T-cell (primary cell): ENCODE measurements at places on chromosomes 16 and 17. TPM values are rescaled to one million over a fixed set of nuclear protein-coding genes. Genes with fewer than 3 reads are reported as not detected.

- DNase-seq, result no peak
These were observed 190.9 kb downstream of the CCDC182 start for GRCh38 chr17:57553991-57554825.

- DNase-seq, result no peak
These were observed 8.5 kb downstream of the KRTAP9-7 start for GRCh38 chr17:41284043-41284442.

- no peak for DNase-seq
These were observed 26.3 kb upstream of the STAC2 start for GRCh38 chr17:39251997-39252396.

DNA sequence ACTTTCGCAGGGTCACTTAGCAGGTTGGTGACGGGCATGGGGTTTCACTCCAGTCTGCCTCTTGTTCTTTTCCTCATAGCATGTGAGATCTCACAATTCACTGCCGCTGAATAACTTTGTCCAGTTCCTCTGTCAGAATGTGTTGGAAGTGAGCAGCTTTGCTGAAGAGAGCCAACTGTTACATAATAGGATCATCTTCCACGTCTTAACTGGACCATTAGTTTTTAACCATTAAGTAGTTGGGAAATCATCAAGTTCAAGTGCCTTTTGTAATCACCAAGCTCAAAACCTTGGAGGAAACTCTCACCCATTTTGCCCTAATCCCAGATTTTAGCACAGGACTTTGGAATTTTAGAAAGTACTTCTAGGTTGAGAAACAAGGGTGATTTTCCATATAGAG lies 290.6 kb downstream of the WWOX start:
- no peak for DNase-seq

DNA sequence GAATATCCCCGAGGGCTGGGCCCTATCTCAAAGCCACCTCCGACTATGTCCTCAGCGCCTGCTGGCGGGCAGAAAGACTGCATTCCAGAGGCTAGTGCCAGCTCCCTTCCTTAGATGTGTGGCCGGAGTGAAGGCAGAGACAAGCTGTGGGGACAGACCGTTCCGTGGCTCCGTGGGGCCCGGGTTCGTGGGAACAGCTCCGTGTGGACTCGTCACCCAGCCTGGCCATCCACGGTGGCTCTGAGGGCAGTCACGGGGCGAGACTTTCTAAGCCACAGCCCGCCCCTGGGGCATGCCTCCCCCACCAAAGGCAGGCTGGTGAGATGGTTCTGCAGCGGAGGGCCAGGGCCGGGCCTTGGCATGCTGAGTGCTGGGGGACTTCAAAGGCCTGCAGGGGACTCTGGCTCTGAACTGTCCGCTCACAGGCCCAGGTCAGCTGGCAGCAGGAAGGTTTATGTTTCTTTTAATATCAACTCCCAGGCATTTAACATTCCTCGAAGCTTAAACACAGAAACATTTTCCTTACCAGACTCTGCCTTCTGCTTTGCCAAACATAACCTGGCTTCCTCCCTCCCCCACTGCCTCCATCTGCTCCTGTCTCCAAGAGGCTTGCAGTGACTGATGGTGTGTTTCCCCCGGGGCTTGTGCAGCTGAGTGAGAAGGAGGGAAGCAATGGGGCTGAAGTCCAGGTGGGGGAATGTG lies 50.4 kb downstream of the TIMM22 start:
- DNase-seq, result no peak

DNA sequence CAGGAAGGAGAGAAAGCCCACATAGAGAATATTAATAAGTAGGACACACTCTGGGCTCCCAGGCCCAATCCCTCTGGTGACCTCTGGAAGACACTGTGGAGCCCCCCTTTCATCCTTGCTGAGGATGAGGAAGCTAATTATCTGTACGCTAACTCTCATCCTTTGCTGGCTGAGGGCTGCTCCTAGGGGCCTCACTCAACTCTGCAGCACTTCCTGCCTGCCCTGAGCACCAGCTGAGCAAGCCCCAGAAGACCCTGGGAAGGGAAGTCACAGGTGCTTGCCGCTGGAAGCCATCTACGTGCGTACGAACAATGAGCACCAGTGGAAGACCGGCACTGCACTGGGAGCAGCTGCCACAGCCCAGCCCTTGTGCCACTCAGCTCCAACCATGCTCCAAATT lies 145.8 kb upstream of the CDH5 start:
- DNase-seq, result no peak

The ZFP90 gene
- total RNA-seq, result 53.6 TPM

DNA sequence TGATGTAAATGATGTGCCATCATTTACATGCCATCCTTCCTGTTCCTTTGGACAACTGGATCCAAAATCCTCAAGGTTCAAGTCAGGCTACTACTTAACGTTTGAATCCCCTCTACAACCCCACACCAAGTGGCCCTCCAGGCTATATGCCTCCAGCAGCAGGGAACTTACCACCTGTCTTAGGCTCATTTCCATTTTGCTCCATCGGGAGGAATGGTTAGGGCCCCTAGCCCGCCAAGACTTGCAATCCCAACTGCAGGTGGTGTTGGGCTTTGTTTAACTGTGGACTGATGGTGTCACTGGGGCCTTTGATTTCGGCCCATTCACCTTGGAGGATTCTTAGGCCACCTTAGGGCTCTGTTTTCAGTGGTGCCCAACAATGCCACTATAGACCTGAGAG lies 9.7 kb downstream of the HNF1B start:
- DNase-seq, result no peak

The ARL5C gene
- not detected for total RNA-seq

GRCh38 chr17:17944743-17945142 lies 27.5 kb downstream of the TOM1L2 start:
- DNase-seq, result no peak

DNA sequence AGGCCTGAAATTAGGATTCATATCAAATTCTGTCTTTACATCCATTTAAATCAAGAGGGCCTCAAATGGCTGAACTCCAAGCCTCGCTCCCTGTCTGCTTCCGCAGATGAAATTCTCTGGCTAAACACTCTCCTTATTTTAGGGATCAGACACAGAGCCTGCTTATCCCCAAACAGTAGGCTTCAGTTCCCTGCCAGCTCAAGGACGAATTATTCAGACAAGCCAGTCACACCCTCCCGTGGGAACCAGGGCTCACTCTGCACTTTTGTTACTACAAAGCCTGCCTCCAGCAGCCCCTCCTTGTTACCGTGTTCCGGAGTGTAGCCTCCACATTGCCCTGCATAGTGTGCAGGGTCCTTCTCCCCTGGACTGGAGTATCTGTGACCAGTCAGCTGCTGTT lies 46.6 kb upstream of the LCMT1 start:
- no peak for DNase-seq

The SEZ6 gene
- total RNA-seq, result 1.6 TPM

GRCh38 chr16:14098081-14098480 lies 27.0 kb downstream of the MRTFB start:
- no peak for DNase-seq

DNA sequence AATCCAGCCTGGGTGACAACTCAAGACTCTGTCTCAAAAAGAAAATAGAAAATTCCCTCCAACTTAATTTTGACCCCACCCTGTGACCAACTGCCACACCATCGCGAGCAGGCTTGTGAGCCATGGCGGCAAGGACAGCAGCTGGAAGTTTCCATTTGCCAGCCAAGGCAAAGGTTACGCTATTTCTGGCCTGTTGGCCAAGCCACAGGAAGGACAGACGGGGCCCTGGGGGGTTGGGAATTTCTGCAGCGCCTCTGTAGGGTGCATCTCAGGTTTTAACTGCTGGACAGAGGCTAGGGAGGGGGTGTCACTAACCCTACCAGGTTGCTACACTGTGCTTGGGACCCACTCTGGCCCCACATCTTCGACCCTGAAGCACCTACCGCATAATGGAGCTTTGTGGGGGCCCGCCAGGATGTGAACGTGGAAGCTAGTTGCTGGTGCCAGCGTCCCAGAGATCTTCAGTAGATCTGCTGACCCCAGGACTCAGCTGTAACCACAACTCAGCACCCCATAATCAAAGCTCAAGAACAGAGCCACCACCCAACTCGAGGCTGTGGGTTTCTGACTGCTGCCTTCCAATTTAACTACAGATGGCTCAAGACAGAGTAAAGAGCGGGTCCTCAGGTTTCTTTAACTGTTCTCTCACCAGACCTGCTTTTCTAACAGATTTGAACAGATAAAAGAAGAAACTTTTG lies 10.9 kb downstream of the KIFC3 start:
- DNase-seq, result no peak

The SLFN13 gene
- 26.6 TPM for total RNA-seq

- no peak for DNase-seq
These were observed 55.0 kb upstream of the FA2H start for GRCh38 chr16:74829637-74830036.

- no peak for DNase-seq
These were observed 7.4 kb upstream of the B9D1 start for GRCh38 chr17:19369846-19370492.

DNA sequence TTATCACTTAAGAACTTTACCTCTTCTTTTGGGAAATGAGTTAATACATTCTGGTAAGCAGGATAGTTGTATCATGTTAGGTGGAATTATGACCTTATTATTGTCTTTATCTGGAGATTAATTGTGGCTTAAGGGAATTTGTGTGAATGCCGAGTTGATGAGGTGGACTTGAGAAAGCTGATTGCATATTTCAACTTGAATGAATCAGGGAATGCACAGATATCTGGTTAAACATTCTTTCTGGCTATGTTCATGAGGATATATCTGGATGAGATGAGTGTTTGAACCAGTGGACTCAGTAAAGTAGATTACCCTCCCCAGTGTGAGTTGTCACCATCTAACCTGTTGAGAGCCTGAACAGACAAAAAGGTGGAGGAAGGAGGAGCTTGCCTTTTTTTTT lies 326.1 kb upstream of the GOT2 start:
- DNase-seq, result no peak

GRCh38 chr17:43745541-43745940 lies 13.1 kb downstream of the SOST start:
- DNase-seq, result no peak

- DNase-seq, result no peak
These were observed 30.5 kb downstream of the TMEM11 start for GRCh38 chr17:21183468-21183867.

The PARD6A gene
- 7.6 TPM for total RNA-seq

The PMM2 gene
- 33.8 TPM for total RNA-seq

DNA sequence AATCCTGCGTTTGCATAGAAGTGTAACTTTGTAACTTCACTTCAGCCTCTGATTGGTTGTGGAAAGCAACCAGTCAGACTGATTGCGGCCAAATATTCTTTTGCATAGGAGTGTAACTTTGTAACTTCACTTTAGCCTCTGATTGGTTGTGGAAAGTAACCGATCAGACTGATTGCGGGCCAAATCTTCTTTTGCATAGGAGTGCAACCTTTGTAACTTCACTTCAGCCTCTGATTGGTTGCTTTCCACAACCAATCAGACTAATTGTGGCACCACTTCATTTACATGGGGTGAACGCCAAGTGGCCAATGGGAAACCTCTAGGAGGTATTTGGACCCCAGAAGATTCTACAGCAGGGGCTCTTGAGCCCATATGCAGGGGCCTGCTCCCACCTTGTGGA lies 1.8 kb upstream of the TMEM98 start:
- DNase-seq, result no peak

DNA sequence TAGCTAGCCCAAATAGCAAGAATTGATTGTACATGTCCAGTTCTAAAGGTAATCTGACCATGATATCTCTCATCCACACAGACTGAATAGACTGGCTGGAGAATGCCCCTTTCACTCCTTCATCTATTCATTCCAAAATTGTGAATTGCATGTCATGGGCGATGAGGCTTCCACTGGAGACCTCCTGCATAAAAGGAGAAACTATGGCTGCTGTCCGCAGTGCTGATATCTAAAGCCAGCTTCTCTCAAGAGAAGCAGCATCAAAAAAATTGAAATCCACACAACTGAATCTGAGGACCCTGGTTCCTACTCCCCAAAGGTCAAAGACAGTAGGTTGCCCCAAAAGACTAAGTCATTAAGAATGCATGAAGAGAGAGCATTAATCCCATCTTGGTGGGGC lies 7.9 kb upstream of the SCNN1G start:
- DNase-seq, result no peak

DNA sequence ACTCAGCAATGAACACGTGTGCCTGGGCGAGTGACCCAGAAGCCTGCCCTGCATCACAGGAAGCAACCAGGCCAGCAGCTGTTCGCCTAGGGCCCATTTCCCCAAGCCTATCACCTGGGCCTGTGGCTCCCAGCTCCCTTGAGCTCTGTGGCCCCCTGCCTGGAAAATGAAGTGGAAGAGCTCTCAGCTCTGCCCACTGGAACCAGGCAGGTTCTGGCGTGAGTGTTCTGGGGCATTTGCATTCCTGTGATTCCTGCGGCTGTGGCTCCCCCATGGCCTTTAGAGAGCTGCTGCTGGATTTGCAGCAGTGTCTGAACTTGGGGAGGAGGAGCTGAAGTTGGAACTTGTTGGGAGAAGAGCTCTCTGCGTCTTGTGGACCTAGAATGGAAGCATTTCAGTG lies 22.8 kb downstream of the PGS1 start:
- no peak for DNase-seq

The XYLT1 gene
- 46.0 TPM for total RNA-seq

DNA sequence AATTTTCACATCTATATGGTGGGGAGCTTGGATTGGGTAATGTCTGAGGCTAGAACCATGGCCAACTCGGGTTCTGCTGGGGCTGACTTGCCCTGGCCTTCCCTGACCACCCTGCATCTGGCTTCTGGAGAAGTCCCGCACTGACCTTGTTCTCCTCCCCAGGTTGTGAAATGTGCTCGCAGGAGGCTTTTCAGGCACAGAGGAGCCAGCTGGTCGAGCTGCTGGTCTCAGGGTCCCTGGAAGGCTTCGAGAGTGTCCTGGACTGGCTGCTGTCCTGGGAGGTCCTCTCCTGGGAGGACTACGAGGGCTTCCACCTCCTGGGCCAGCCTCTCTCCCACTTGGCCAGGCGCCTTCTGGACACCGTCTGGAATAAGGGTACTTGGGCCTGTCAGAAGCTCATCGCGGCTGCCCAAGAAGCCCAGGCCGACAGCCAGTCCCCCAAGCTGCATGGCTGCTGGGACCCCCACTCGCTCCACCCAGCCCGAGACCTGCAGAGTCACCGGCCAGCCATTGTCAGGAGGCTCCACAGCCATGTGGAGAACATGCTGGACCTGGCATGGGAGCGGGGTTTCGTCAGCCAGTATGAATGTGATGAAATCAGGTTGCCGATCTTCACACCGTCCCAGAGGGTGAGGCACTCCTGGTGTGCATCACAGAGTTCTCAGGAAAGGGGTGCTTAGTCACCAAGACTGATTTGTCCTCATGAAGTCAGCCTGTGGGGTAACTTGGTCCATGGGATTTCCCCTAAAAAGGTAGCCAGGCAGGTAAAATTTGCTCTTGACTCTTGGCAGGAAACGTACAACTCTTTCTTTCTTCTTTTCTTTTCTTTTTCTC lies 6.1 kb downstream of the NOD2 start:
- no peak for DNase-seq
